ENCODE measurements at places on chromosomes 12 and 14.

DNA sequence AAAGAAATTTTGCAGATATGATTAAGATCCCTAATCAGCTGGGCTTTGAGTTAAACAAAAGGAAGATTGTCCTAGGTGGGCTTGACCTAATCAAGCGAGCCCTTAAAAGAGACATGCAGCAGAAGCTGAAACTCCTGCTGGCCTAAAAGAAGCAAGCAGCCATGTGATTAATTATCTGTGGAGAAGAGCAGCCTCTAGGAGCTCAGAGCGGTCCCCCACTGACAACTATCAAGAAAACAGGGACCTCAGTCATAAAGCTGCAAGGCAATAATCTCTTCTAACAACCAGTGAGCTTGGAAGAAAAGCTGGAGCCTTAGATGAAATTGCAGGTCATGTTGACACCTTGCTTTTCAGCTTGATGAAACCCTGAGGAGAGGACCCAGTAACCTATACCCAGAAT is 288.9 kb upstream of the CLEC14A start:
- no peak for DNase-seq

DNA sequence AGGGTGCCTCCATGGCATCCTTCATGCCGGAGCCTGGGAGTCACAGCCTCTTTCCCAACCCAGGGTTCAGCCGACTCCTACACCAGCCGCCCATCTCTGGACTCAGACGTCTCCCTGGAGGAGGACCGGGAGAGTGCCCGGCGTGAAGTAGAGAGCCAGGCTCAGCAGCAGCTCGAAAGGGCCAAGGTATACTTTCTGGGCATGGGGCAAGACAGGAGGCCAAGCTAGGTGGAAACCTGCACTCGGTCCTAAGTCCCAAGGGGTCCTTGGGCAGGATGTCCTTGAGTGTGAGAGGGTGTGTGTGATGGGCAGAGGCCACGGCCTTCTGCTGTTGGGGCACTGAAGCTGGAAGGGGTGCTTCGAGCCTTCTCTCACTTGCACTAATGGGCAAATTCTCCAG is 5.0 kb downstream of the CACNB3 start:
- DNase-seq: no peak

- no peak for DNase-seq
Measured at GRCh38 chr12:113092607-113093408, 36.3 kb downstream of the DTX1 start.

GRCh38 chr12:104340177-104340576 is 36.6 kb downstream of the EID3 start:
- no peak for DNase-seq

DNA sequence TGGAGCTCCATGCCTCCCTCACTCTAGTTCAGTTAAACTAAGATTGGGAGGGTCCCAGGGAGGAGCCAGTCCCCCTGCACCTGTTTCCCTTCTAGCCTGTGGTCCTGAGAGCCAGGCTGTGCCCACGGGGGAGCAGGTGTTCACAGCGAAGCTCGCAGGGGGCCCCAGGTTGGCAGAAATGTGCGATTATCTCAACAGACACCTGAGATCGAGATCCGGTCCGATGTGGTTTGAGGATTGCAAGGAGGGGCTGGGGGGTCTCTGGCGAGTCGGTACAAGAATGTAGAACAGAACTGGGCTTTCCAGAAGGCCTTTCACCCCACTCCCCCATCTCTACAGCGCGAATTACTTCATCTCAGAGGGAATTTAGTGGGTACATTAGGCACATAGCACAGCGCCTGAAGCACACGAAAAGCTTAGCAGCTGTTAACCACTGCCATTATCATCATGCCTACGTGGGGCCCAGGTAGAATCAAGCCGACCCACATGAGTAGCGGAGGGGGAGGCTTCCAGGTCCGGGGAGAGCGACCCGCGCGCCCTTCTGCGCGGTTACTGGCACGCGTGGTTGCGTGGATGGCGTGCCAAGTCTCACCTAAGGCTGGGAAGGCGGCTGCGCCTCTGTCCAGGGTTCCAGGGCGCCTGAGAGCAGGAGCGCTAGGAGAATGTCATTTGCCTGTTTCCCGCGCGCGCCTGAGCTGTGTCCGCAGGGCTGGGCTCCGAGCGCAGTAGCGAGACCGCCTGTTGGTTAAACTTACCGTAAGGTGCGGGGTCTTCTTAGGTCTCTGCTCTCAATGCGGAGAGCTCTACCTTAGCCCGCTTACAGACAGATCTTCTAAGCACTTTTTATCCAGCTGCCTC is 1539.5 kb upstream of the TMEM132C start:
- no peak for DNase-seq

- no peak for DNase-seq
Measured at GRCh38 chr14:100747021-100747586, 20.4 kb downstream of the DLK1 start.

GRCh38 chr14:101514136-101514535 is 47.2 kb upstream of the DIO3 start:
- DNase-seq: no peak

DNA sequence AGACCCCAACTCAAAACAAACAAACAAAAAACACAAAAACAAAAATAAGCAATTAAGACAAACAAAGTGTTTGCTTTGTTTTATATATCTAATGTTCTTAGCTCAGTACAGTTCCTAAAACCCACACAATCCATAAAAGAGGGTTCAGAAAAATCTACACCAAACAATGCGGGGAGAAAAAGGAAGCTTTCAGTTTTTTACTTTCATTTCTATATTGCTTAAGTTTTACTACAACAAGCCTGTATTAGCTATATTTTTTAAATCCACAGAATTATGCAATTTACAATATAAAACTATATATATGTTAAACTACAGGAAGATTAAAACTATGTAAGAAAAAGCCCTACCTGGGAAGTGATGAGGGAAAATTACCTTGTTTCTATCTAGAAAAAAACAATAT is 41.4 kb downstream of the CLIP1 start:
- DNase-seq: no peak

- DNase-seq: no peak
Measured at GRCh38 chr14:55265197-55265596, 6.0 kb upstream of the FBXO34 start.

- DNase-seq: no peak
Measured at GRCh38 chr14:59677771-59678231, 101.2 kb upstream of the CCDC175 start.

DNA sequence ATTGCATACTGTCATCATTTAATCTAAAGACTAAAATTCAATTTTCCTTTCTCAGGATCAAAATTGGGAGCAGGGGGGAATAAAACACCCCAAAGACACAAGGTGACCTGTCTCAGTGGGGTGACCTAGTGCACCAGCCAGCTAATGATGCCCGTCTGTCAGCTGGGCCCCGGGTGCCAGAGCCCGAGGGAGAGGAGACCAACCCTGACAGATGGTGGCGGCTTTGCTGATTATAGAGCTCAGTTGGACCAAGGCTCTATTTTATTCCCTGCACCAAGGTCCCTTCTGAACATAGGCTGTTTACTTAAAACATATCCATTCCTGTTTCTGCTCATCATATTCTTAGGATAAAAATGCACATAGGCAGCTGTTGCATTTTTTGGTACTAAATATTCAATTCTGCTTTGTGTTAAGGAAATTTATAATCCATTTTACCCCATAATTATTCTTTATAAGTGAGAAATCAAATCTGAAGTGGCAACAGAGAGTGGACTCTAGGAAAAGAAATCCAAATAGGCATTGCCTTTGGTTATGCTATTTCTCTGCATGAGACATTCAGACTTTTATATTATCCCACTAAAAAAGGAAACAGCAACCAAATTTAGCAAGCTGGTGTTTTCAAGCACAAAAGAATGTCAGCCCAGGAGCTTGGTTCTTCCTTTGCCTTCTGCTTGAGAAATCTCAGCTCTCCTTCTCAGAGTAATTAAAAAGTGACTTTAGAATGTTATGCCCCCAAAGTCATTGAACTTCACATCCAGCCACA is 96.8 kb upstream of the IFNG-AS1 start:
- DNase-seq: no peak

- no peak for DNase-seq
Measured at GRCh38 chr14:90726656-90727055, 89.6 kb downstream of the TTC7B start.

DNA sequence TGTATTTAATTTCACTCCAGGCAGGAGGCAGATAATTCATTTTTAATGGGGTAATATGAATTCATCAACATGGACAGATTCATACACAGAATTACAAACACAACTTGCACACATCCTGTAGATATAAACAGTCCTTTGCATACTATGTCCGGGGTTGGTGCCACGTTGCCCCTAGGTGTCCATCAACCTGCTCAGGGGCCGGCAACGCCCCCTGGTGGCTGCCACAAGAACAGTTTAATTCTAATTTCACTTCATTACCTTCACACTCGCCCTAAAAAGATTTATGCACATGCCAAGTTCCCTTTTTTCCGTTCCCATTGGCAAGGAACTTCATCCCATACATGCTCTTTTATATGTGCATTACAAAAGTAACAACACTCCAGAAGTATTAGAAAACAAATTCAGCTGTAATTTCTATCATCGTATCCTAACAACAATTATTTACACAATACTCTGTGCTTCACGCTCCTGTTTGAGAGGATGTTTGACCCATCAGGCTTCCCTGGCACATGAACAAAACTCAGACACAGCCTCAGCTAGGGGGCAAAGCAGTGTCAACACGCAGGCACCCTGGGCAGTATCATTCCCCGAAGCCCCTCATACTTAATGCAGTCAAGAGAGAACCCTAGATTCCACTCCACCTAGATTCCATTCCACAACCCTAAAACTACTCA is 15.5 kb downstream of the MANSC1 start:
- peak; percentile 68 for DNase-seq

DNA sequence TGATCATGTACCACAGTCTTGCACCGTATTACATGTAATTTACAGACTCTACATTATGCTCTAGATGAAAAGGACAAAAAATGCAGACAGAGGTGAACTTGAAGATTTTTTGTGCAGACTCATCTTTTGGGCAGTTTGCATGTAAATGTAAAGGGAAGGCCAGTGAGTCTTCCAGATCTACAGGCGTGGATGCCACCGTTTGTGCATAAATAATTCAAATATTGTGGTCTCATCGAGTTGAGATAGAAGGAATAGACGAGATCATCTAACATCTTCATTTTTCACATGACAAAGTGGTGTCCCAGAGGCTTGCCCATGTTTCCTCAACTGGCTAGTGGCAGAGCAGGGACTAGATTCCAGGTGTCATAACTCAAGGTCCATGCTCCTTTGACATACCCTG is 125.2 kb downstream of the ALX1 start:
- DNase-seq: no peak

DNA sequence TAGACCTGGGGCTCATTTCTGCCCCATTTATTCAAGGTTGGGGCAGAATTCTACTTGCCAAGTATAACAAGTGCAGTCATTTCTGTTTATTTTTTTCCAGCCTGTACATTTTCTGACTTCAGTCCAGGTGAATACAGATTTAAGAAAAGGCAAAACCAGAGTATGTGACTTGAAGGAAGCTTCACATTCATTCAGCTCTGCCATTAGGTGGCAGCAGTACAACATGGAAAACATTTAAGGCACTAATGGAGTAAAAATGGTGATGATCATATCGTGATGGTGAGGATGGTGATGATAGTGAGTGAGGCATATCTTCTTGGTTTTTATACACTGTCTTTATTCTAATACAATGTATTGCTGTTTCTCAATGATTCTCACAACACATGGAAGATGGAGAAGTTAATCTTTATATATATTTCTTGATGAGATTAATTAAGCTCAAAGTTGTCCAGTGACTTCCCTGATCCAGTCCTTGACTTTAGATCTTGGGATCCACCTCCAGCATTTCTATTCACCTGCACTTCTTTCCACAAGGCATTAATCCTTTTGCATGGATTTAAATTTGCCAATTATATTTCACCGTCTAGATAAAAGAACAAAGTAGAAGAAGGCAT is 176.7 kb upstream of the SEL1L start:
- DNase-seq: no peak

DNA sequence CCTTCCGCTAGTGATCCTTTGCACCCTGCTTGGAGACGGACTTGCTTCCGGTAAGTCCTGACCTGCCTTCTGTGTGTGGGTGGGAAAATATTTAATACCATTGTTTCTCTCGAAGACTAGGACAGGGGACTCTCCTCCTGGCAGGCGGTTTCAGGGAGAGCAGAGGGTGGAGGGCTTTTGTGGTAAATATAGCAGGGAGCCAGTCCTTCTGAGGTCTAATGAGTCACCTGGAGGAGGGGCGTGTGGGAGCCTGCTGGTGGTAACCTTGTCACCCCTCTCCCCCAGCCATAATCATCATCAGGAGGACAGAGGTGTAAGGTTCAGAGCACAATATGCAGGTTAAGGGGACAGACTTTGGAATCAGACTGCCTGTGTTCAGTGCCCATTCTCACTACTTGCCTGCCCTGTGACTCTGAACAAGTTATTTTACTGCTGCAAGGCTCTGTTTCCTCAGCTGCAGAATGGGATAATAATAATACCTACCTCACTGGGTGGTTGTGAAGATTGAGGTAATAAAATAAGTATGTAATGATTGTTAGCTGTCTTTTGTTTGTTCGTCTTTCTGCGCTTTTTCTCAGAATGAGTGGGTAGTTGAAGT is 47.4 kb downstream of the SUSD6 start:
- no peak for DNase-seq

- DNase-seq: no peak
Measured at GRCh38 chr14:70832561-70833305, 23.4 kb upstream of the MAP3K9 start.

GRCh38 chr12:129676411-129676810 is 227.4 kb downstream of the TMEM132D start:
- no peak for DNase-seq

DNA sequence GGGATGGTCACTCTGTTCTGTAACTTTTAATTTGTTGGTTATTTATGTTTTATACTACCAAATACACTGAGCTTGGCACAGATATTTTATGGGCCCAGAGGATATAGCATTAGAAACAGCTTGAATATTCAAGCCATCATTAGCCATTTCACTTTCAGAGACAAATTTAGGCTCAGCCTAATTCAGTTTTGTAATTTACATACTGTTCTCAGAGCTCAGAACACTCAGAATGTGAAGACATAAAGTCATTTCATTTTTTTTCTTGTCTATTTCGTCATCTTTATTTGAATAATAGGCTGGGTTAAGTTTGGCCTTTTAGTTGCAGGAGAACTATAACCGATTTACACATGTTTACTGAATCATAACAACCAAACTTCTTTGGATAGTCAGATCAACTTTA is 361.7 kb downstream of the SNAPC1 start:
- no peak for DNase-seq

GRCh38 chr14:21192875-21193535 is 37.1 kb upstream of the OR5AU1 start:
- no peak for DNase-seq

DNA sequence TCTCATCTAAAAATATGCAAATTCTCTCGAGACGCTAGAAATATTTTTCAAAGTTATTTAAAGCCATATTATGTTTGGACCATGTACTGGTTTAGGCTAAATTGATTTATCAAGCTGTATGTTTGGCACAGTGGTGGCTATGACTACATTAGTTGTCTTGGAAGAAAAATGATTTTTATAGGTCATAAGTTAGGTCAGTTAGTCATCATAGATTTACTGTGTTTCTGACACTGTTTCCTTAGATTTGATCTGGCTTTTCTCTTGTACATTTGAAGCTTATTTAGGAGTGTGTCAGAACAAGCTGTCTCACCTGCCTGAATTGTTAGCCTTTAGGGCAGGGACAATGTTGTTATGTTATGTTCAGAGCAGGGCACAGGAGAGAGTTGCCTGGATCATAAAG is 161.1 kb upstream of the FBXO33 start:
- no peak for DNase-seq

Data from activated T-cell treated with anti-CD3 and anti-CD28 coated beads, Interleukin-2, amount 50 U/mL, for 24 hours (primary cell).